ENCODE measurements at places on chromosomes 5 and 9.

DNA sequence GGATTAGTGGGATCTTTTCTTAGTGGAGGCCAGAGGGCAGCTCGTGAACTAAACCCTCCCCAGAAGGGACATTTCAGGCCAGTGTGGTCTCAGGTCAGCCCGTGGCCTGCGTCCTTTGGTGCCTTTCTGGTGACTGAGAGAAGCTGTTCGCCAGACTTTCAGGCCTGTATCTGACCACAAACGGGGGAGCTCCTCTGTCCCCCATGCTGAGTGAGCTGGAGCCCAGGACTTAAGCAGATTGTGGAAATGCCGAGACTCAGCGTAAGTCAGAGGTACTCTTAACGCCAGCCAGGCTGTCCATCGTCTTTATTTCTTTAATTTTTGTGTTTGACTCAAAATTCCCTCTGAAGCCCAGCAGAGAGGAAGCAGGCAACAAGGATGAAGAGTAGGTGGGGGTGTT lies 54.8 kb upstream of the NCS1 start:
- DNase-seq = no peak

- no peak for DNase-seq
Observed at GRCh38 chr9:104934691-104935500, 6.9 kb upstream of the ABCA1 start.

GRCh38 chr5:14108170-14108996 lies 34.8 kb upstream of the TRIO start:
- peak; percentile 87 for DNase-seq

DNA sequence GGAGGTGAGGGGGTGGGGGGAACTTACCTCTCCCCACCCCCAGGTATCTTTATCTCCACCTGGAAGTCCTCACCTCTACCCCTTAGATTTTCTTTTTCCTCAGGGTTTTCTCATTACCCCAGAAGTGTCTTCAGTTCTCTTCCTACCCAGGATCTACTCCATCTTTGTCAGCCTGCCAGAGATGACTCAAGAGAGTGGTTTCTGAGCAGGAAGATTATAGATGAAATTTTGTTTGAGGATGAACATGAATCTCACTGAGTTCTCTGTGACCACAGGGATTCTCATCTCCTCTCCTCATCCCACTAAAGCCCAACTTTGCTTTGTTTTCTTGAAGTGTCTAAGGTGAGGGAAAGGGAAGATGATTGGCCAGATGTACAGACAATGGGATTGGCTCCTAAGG lies 5.2 kb upstream of the HINT2 start:
- peak; percentile 48 for DNase-seq

GRCh38 chr5:15529821-15530220 lies 29.8 kb downstream of the FBXL7 start:
- DNase-seq = no peak

DNA sequence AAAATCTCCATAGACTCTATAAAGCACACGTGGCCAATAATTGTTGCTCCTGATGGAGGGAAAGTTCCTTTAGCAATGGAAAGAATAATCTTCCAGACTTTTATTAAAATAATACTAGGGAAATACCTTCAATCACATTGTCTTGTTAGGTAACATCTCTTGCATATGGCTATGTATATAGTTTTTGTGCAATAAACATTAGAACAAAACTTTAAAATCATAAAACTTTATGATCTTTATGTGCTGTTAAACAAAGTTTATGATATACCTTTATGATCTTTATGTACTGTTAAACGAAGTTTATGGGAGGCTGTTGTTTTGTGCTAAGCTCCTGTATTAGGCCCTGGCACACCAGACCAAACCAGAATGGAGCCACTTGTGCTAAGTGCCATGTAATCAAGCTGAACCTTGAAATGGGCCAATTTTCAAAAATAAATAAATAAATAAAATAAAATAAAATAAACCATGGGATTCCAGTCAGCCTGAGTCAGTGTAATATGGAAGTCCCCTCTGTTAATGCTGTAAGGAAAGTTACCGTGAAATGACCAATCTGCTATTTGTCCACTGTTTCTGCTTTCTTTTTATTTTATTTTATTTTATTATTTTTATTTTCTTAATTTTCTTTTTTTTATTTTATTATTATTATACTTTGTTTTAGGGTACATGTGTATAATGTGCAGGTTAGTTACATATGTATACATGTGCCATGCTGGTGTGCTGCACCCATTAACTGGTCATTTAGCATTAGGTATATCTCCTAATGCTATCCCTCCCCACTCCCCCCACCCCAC lies 431.3 kb downstream of the SPATA31D1 start:
- DNase-seq = no peak

DNA sequence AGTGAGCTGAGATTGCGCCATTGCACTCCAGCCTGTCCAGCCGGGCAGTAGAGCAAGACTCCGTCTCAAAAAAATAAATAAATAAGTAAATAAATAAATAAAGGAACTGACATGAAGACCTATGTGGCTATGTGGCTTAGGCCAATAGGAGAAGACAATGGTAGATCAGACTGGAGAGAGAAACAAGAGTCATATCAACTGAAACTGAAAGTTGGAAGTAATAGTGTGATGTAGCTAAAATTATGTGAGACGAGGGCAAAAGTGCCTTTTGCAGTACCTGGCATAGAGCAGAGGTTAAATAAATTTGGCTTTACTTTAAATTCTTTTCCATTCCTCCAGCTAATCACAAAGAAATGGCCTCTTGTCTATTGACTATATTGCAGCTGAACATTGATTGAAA lies 7.3 kb downstream of the FBP2 start:
- DNase-seq = peak; percentile 18

- DNase-seq = no peak
Observed at GRCh38 chr9:114289106-114289505, 33.8 kb upstream of the ORM1 start.

Measured in kidney tubule cell (primary cell).